ENCODE measurements at places on chromosomes 16 and 17. TPM values are rescaled to one million over a fixed set of nuclear protein-coding genes. Genes with fewer than 3 reads are reported as not detected.

Gene ANKRD40
- 10.3 TPM for polyA plus RNA-seq

Gene FOXL1
- polyA plus RNA-seq, result 0.51 TPM

DNA sequence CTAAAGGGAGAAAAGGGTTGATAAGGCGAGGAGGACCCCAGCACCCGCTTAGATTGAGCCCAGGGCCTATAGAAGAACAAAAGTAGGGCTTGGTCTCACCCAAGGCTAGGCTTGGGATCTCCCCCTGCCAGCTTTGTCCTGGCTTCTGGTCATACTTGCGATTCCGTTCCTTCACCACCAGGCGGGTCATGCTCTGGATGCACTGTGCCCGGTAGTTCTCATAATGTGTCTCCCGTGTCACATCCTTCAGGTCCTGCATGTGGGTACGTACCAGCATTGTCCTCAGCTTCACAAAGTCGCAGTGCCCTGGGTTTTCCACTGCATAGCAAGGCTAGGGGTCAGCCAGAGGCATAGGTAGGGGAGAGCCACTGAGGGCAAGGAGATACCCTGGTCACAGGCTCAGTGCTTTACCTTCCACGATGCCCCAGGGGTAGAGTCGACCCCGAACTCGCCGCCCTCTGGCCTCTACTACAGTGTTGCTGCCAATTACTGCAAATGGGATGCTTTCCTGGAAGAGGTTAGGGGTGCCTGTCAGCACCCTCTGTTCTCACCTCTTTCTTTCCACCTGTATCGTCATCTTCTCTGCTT is 6.5 kb upstream of the MTMR4 start:
- peak; percentile 51 for DNase-seq

Gene KRTAP1-1
- not detected for polyA plus RNA-seq

DNA sequence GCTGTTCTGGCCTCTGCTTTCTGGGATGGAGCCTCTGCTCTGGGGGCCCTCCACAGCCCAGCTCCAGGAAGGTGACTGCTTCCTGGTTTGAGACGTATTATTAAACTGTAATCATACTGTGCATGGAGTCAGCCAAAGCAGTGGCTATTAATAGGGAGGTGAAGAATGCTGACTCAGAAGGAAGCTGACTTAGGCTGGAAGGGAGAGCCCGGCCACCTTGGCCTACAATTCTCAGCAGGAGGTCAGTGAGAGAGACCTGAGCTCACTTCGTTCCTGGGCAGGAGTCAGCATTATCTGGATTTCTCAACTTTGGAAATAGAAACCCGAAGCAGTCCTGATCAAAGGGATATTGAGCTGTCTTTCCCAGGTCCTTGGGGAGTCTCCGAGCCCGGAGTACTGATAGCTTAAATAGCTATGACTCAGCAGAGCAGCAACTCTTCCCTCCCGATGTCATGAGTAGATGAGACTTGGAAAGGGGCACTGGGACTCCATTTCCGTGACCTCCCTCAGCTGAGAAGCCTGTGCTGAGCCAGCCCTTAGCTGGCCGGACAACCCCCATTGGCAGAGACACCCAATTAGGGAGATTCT is 91.8 kb downstream of the YPEL2 start:
- peak; percentile 62 for DNase-seq

- no peak for DNase-seq
These were observed 96.7 kb upstream of the FAM20A start for GRCh38 chr17:68697850-68698361.

Gene DVL2
- polyA plus RNA-seq, result 74.6 TPM

- no peak for DNase-seq
These were observed 17.3 kb downstream of the COTL1 start for GRCh38 chr16:84600343-84601229.

GRCh38 chr17:81257533-81257932 is 18.4 kb downstream of the NDUFAF8 start:
- no peak for DNase-seq

Gene SLC5A11
- 0.44 TPM for polyA plus RNA-seq

DNA sequence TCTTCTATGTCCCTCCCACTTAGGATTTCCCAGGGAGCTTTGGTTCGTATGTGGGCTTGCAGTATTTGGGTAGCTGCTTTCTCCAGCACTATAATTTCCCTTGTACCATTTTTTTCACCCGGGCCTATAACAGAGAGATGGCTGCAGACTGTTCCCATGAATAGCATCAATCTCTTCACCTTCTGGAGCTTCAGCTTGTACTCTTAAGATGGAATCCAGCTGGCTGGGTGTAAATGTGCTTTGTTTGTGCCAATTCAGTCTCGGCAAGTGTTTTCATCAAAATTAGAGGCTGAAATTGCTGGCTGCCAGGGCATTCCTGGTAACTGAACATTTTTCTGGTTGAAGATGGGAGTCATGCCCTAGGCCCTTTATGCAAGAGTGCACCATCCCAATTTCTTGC is 12.2 kb upstream of the CPD start:
- no peak for DNase-seq

Gene SLC12A3
- not detected for polyA plus RNA-seq

DNA sequence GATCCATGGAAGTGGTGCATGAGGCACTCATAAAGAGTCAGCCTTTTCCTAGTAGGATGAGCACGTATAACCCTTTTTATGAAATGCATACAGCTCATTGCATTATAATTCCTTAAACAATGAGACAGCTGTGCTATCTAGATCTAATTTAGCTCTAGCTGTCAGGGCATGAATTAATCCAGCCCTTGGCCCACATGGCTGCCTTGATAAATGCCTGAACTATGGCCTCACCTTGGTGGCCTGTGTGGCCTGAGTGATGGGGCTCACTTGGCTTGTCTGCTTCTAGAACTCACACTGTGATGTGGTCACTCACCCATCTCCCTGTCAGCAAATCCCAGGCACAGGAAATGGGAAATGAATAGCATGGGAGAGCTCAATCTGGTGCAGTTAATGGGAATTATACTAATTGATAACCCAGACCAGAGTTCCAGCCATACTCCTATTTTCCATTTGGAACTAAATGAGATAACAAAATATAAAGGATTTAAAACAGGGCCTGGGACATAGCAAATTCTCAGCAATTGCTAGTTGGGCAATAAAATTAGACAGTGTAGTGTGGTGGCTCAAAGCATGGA is 153.6 kb downstream of the HS3ST2 start:
- no peak for DNase-seq

Gene TMC6
- 62.8 TPM for polyA plus RNA-seq

GRCh38 chr17:75295201-75296158 is 6.2 kb upstream of the SLC25A19 start:
- DNase-seq, result no peak

GRCh38 chr16:84677017-84677803 is 22.6 kb upstream of the USP10 start:
- peak; percentile 23 for DNase-seq

DNA sequence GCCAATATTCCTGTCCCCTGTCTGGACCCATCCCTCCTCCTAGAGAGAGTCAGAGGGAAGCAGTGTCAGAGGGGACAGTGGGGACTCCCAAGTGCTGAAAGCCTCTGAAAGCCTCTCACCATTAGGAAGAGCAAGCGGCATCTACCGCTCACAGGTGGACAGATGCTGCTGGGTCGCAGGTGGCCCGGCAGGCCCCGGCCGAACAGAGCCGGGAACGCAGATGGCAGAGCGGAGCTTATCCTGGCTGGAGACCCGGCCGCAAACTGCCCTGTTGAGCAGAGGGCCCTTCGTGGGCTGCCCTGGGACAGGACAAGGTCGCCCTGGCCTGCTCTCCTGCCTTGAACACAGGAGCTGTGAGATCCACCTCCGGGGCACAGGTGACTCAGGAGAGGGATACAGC is 23.0 kb upstream of the NAT9 start:
- no peak for DNase-seq

DNA sequence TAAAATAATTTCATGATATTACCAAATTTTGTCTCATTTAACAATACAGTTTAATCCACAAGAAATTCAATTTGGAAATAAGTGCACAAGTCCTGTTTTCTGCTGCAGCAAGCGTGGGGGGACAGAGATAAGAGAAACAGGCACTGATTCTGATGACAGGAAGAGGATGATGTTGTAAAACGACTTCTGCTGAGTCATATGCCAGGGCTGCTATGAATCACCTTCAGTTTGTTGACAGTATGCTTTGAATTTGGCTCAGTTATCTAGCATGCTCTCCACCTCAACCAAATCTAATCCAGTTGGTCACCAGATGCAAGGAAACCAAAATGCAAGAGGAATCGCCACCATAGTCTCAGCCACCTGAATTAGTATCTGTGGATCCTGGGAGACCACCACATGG is 244.1 kb upstream of the MON1B start:
- peak; percentile 61 for DNase-seq

Gene CNTNAP4
- 1.5 TPM for polyA plus RNA-seq

Gene CRYBA1
- polyA plus RNA-seq, result not detected

DNA sequence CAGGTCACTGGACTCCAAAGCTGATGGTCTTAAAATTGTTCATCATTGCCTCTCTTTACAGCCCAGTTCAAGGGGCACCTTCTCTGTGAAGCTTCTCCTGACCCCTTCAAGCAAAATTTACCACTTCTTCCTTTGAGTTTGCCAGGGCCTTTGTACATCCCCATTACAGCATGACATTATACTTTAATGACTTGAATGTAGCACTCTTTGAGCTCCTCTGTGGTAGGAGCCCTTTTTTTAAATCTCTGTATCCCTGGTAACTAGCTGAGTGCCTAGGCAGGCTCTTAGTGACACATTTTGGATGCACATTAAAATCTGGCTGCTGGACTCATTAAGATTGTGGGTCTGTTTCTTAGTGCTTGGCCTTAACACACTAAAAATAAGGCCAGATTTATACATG is 412.1 kb downstream of the CA10 start:
- DNase-seq, result no peak

- peak; percentile 72 for DNase-seq
These were observed 25.5 kb downstream of the COPZ2 start for GRCh38 chr17:48012151-48012520.

Gene EPX
- not detected for polyA plus RNA-seq

DNA sequence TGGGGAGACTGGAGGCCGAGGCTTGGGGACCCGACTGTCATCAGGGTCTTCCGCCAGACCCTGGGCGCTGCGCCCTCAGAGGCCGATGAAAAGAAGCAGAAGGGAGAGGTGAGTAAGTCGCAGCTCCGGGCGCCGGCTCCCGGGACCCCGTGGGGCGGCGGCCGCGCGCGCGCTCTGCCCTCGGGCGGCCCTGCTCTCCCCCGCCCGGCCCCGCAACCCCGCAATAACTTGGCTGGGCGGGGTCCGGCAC is 392 bp upstream of the ABHD15 start:
- peak; percentile 65 for DNase-seq

DNA sequence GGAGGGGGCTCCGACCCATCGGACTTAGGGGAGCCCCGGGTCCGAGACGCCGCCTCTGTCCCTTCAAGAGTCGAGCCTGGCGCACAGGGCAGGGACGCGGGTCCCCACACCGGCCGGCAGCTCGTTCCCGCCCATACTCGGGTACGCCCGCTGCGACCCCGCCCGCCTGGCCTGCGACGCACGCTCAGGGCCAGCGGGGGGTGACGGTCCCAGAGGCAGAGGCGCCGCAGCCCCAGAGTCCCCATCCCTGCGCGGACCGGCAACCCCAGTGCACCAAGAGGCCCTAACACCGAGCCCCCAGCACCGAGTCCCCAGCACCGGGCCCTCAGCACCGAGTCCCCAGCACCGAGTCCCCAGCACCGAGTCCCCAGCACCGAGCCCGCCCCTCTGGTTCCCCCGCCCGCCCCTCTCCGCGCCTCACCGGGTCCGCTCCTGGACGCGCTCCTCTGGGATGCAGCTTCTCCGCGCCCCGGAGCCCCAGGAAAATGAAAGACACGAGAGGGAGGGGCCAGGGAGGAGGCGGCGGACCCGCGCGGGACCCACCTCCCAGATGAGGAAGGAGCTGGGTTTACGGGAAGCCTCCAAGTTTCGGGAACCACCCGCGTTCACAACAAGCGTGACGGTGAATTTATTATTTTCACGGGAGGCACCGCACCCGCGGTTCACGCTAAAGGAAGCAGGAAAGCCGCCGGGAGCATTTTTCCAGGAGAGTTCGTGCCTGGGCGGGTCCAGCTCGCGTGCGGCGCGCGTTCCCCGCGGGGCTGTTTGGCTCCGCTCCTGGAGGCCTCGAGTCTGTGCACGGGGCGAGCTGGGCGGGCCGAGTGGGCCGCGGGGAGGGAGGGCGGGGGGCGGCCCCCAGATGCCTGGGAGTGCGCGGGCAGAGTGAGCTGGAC is at the start of gene SECTM1:
Gene SECTM1, minus strand, starts transcription at position 488 of the 893 bp plus-strand sequence. CDS start 6,526 bp downstream, outside the sequence.
- peak; percentile 76 for DNase-seq

DNA sequence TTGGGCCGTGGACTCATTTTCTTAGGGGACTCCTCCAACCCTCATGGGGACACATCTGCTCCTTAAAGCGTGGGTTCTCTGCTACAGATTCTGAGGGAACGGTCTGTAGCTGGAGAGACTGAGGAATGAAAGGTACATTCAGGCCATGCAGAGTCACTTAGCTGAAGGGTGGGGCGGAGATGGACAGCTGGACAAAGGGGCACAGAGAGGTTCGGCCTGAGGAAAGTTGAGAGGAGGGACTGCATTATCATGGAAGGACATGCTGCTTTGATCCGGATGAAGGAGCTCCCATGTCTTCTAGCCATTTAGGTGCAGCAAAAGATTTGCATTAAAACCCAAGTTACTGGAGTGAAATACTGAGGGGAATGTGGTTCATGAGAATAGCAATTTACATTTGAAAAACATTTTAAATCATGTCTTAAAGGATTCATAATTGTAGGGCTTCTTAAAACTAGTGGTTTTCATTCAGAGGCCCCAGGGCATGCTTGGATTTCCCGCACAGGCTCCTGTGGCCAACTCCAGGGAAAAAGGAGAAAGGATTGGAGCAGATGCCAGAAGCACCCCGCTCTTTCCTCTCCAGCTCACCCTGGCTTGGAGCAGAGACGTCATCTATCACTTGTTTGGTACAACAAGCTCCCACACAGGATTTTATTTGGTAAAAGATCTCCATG is 54.2 kb downstream of the CDRT4 start:
- no peak for DNase-seq

Gene OSGIN1
- polyA plus RNA-seq, result 10.0 TPM

DNA sequence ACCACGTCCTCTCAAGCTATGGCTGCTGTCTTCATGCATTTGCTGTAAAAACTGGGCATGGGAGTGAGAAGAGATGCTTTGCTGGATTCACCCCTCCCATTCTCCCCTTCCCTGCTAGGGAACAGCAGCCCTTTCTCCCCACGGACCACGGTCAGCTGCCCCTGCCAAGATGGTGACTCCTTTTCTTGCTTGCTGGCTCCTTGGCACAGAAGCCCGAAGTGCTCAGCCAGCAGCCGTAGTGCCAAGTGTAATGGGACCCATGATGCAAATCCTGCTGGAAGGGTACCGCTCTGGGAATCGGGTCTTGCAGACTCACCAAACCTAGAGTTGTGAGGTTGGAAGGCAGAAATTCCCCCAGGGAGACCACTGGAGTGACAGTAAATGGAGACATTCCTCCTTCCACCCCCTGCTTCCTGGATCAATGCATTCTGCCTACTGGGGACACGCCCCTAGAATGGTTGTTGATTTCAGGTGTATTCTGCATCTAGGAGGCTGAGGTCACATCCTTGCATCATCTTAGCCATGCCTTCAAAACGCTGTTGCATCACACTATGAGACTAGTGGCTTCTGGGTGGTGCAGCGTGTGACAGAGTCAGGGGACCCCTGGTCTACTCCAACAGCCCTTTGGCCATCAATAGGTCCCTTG is 63.0 kb upstream of the CBX4 start:
- peak; percentile 5 for DNase-seq

GRCh38 chr17:83100220-83100852 is 20.9 kb downstream of the METRNL start:
- DNase-seq, result no peak

All from hepatocyte (in vitro differentiated cells).